ENCODE measurements at places on chromosomes 6 and 20.

- DNase-seq = no peak
These were observed 16.4 kb downstream of the CST8 start for GRCh38 chr20:23507346-23507745.

GRCh38 chr6:39057251-39058155 is 8.9 kb downstream of the GLP1R start:
- DNase-seq = no peak

- no peak for DNase-seq
These were observed 77.5 kb upstream of the NT5E start for GRCh38 chr6:85372188-85372914.

- DNase-seq = no peak
These were observed 57.7 kb downstream of the PPP1R16B start for GRCh38 chr20:38863024-38863851.

DNA sequence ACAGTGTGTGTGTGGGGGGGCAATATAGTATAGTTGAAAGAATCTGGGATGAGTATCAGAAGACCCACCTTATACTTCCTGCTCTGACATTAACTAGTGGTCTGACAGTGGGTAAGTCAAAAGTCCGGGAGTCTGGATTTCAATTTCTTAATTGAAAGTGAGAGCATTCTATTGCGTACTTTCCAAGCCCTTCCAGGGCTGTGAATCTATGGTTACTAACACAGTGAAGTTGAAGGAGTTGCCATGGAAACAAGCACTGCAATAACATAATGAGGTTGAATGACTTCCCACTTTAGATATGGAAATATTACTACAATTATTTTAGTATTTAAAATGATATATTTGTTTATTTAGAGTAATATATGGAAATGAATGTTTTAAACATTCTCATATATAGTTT is 80.2 kb downstream of the MLIP start:
- DNase-seq = peak; percentile 41

GRCh38 chr20:13285408-13285807 is 64.3 kb downstream of the ISM1 start:
- DNase-seq = no peak

GRCh38 chr20:10786678-10787077 is 112.9 kb upstream of the JAG1 start:
- no peak for DNase-seq

DNA sequence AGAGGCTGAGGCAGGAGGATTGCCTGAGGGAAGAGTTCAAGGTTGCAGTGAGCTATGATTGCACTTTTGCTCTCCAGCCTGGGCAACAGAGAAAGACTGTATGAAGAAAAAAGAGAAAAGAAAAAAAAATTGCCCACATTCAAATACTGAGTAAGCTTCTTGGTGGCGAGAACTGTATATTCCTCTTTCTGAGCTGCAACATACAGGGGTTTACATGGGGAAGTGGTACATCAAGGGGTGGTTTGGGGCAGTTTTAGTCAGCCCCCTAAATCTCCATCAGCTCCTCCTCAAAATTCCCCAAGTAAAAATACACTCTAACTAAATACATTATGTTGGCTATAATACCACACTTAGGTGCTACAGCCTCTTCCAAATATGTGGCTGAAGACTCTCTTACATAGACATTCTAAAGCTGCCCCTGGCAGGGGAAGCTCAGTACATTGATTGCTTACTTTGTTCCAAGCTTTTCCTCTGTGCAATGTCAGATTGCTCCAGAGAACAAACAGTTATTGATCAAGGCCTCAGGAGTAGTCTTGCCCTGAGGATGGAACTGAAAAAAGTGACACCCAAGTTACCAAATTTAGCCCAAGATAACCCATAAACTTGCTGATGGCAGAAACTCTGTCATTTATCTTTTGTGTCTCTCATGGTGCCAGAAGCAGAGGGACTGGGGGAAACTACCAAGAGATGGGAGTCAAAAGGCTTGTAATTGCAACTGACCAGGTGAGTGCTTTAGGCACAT is 107.4 kb upstream of the RIPOR2 start:
- DNase-seq = no peak

GRCh38 chr6:101125380-101125971 is 244.3 kb upstream of the ASCC3 start:
- no peak for DNase-seq

DNA sequence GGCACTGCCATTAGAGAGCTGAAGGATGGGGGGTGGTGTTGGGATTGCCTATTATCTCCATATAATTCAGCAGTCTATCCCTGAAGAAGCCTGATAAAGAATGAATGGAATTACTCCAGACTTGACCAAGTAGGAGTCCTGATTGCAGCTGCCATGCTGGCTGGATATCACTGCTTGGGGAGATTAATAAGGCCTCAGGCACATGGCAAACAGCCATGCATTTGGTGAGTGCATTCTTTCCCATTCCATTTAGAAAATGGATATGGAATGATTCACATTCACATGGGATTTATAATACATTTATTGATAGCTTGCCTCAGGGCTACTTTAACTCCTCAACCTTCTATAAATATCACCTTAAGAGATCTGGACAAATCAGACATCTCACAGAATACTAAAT is 49.6 kb upstream of the HLA-A start:
- DNase-seq = no peak

DNA sequence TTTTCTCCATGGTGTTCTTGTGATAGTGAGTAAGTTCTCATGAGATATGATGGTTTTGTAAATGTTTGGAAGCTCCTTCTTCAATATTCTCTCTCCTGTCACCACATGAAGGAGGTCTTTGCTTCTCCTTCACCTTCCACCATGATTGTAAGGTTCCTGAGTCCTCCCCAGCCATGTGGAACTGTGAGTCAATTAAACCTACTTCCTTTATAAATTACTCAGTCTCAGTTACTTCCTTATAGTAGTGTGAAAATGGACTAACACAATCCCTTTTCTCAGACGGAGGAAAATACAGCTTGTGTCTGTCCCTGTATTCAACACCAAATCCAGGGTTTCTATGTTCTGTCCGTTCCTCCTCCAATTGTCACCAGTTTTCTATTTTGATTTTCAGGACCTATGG is 181.0 kb downstream of the ALDH8A1 start:
- DNase-seq = no peak

- DNase-seq = no peak
These were observed 94.2 kb downstream of the RREB1 start for GRCh38 chr6:7201732-7202541.

- no peak for DNase-seq
These were observed 30.5 kb upstream of the RIMS4 start for GRCh38 chr20:44840826-44841225.

DNA sequence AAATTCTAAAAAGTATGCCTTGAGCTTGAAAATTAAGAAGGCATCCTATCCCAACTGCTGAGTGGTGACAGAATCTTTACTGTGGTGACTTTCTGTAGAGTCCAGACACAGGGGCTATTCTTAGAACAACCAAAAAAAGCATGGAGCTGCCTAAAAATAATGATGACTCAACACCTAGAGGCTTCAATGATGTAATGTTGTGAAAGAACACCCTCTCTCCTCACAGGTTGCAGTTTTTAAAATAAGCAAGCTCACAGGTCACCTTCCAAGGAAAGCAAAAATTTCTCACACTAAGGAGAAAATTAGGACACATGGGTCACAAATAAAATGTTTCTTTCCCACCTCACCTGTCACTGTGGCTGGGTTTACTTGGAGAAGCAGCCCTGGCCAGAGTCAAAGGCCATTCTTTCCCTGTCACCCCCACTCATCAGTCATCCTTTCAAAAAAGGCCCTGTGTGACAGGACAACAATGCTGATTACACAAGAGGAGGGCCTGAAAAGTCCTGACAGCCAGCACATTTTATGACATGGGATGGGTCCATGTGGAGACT is 53.5 kb downstream of the RCAN2 start:
- no peak for DNase-seq

GRCh38 chr20:2801286-2801728 is 880 bp upstream of the CPXM1 start:
- no peak for DNase-seq

- no peak for DNase-seq
These were observed 21.8 kb upstream of the PCMTD2 start for GRCh38 chr20:64233725-64234124.

- no peak for DNase-seq
These were observed 30.8 kb downstream of the NHSL1 start for GRCh38 chr6:138468320-138469015.

DNA sequence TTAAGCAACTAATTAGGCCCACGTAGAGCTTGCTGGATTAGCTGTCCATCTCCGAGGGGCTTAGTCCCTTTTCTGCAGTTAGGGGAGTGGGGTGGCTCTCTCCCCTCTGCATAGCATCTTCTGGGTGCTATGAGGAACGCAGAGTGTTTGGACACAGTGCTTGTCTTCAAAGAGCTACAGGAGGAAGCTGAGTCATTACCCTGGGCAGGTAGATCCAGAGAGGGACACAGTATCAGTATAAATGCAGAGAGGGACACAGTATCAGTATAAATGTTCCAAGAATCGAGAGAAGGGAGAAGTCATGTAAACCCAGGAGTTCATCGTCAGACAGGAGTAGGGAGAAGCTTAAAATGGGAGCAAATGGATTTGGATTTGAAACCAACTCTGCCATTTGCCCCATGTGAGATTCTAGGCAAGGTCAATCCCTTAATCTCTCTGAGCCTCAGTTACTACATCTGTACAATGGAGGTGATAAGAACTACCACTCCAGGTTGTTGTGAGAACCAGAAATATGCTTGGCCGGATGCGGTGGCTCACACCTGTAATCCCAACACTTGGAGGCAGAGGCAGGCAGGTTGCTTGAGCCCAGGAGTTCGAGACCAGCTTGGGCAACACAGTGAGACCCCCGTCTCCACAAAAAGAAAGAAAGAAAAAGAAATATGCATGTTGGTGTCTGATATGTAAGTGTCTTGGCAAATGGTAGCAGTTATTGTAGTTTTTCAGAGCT is 5.5 kb upstream of the GHRH start:
- DNase-seq = no peak

DNA sequence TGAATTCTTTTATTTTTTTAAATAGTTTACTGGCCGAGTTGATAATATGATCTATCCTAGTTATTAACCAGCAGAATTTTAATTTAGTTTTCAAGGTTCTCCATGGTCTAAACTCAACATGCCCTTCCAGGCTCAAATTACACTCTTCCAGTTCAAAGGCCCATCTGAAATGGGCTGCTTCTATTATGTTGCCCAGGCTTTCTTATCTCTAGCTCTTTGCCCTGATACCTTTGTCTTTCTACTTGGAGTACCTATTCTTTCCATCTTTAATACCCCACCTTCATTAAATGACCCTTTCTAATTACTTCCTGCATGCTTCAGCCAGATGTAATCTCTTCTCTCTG is 541.2 kb upstream of the FLRT3 start:
- DNase-seq = no peak

- DNase-seq = no peak
These were observed 524.6 kb upstream of the JARID2 start for GRCh38 chr6:14721103-14721758.

- no peak for DNase-seq
These were observed 43.0 kb downstream of the FGD2 start for GRCh38 chr6:37048403-37048850.

GRCh38 chr20:53009979-53010735 is 38.0 kb downstream of the TSHZ2 start:
- DNase-seq = no peak

DNA sequence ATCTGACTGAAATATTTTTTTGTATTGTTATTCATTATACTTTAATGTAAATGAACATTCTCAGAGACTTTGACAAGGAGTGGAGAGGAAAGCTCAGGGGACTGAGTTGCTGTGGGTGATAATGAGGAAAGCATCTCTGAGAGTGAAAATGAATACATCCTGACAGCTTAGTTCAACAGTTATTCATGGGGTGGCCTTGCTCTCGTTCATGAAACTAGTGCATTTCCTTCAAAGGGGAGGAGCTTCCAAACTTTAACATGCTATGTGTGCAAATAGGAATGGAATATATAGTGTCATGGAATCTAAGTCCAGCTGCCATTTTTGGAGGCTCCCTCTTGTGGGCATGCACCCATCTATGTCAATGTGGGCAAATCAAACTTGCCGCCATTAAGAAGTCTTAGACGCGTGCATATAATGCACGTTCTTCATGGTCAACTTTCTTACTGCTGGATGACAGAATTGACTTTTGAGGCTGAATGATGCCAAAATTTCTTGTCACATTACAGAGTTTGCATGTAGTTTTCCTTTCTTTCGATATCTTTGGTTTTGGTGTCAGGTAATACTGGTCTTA is 124.3 kb upstream of the TMEM170B start:
- no peak for DNase-seq

GRCh38 chr6:115832786-115833185 is 227.9 kb downstream of the FRK start:
- DNase-seq = peak; percentile 34

- DNase-seq = peak; percentile 60
These were observed 14.4 kb downstream of the CCDC167 start for GRCh38 chr6:37485291-37485702.

GRCh38 chr20:9036593-9036992 is 32.3 kb upstream of the PLCB4 start:
- DNase-seq = no peak

GRCh38 chr20:19018881-19019280 is 193.6 kb upstream of the SLC24A3 start:
- DNase-seq = no peak

Measured in eye (tissue), 1 donor.